ENCODE measurements at places on chromosomes 16 and 17.
A peak's percentile ranks its signal among the peaks of the same experiment; 100 is the strongest.

- DNase-seq: no peak
Observed at GRCh38 chr16:48217708-48218107, 26.4 kb upstream of the LONP2 start.

DNA sequence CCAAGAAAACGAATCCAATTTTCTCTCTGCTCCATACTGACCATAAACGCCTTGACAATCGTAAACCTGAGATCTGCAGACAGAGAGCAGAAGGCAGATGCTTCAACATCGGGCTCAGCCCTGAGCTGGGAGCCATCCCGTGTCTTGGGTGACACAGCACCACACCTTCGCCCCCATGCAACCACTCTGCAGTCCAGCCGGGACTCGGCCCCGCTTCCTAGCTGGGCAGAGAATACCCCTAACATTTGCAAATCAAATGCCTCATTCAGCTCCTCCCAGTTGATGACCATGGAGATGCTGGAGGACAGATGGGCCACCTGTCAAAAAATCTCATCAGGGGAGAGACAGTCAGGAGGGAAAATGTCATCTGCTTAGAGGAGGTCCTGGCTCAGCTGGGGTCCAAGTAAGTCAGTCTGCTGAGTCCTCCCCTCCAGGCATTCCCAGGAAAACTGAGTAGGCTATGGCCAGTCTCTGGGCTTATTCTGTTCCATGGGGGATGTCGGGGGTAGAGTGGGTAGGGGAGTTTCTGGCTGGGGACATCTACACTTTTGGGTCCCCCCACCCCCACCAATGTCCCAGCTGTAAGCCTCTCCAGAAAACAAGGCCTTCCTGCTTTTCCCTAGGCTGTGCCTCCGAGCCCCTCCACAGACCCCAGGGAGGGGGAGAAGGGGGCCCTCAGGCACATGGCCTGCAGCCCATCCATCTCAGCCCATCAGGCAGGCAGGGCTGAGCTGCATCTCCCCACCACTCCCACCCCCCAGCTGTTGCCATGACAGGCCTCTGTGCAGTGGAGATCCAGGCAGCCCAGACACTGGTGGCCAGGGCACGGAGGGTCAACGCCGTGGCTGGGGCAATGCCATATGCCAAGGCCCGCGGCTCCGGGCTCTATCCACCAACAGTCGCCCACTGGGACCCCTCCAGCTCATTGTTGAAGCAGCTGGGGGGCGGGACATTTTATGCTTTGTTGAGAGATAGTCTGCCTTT, 158.6 kb downstream of the AXIN2 start:
- DNase-seq: no peak

GRCh38 chr16:86668136-86668910, 90.0 kb downstream of the FOXL1 start:
- peak; percentile 92 for DNase-seq

DNA sequence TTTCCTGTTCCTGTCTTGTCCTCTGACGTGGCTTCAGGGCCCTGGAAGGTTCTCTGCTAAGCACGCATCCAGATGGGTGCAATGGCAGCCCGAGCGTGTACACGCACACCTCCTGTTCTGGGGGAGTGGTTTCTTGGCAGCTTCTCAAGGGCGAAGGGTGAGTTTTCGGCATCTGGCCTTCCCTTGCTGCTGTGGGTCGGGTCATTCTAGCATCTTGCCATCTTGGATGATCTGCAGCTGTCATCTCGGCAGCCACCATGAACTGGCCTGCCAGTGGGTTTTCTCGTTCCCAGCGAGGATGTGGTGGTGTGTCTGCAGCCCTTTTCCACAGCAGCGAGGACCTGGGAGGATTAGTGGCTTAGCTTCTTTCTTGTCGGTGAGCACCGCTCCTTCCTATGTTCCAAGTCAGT, 10.6 kb downstream of the MSI2 start:
- no peak for DNase-seq

DNA sequence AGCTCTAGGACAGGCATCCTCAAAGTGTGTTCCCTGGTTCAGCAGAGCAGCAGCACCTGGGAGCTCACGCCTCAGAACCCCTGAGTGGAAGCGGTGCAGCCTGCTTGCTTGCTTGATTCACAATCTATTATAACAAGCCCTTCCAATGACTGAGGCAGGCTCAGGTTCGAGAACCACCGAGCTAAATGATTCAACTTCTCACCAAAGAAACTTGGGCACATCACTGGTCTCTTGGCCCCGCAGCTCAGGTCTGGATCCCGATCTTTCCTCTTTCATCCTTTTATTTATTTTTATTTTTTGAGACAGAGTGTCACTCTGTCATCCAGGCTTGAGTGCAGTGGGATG, 24.5 kb downstream of the CLUH start:
- no peak for DNase-seq

GRCh38 chr17:79916991-79917901, 78.0 kb upstream of the CBX4 start:
- no peak for DNase-seq

DNA sequence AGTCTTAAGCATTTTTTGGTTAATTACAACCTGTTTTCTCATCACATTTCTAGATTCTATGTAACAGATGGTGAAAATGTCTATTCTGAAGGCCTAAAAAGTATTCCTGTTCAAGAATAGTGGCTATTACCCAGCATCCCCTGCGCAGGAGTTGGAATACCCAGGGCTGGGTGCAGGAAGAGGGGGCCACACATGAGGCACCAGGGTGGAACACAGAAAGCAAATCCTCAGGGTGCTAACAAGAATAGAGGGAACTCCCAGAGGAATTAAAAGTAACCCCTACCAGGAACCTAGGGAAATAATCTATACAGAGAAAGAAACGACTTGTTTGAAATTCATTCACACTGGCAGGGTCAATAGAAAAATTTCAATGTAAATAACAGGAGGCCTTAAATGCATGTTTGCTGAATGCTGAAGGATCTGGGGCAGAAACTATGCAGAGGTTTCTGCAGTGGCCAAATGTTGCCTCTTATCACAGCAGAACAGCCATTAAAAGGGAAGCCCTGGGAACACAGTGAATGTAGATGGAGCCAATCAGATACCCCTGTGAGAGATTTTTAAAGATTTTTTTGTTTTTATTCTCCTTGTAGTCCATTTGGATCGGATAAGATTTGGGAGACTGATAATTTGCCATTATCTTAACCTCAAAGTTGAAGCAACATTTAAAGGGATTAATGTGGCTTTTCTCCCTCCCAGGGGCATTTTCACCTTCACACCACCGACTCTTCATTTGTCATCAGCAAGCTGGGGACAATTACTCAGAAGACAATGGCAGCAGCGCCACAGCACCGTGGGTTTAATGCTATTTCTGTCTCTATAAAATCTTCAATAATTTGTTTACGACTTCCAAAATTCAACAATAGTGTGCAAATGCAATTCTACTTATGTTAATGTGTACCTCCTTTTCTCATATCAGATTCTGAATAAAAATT, 196.0 kb upstream of the PSMD7 start:
- DNase-seq: no peak

- DNase-seq: no peak
Observed at GRCh38 chr16:314351-314750, 31.4 kb downstream of the PDIA2 start.

DNA sequence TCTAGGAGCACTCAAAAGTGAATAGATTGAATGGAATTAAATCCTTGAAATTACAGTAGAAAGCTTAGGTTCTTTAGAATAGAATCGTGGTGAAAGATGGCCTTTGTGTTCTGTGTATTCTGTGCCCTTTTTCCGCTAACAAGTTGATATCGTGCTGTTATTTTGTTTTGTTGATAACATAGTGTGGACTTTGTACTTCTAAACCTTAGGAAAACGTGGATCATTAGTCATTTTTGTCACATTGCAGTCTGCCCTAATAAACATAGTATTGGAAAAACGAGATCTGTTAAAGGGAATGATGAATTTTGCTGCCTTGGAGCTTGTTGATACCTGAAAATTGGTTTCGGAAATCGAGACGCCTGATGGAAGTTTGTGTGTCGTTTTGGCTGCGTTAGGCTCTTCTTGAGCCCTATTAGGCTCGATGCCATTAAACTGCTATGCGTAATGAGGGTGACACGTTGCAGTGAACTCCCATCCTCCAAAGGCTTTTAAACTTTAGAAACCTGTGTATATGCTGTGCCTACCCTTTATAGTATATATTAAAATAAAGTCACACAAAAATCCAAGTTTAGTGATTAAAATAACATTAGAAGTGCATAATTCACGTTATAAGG, 145.7 kb downstream of the PRKCA start:
- no peak for DNase-seq

GRCh38 chr17:32549559-32549958, 62.8 kb downstream of the CDK5R1 start:
- no peak for DNase-seq

GRCh38 chr16:629185-629832, 1.5 kb upstream of the WFIKKN1 start:
- no peak for DNase-seq

GRCh38 chr17:68853439-68853838, 101.8 kb downstream of the ABCA8 start:
- DNase-seq: no peak

- no peak for DNase-seq
Observed at GRCh38 chr16:12291989-12292759, 315.6 kb downstream of the SNX29 start.

DNA sequence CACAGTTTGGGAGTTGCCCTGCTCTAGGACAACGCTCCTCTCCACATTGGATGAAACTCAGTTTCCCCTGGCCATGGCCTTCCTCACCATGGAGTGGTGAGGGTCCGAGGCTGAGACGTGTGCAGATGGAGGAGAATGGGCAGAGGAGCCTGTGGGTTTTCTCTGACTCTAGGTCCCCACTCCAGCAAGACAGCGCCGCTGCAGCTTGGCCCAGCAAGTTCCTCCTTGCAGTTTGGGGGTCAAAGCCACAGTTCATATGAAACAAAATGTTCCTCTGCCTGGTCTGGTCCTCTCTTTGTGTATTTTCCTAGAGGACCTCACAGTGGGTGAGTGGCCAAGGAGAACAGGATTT, 2.3 kb downstream of the C16orf54 start:
- DNase-seq: no peak

DNA sequence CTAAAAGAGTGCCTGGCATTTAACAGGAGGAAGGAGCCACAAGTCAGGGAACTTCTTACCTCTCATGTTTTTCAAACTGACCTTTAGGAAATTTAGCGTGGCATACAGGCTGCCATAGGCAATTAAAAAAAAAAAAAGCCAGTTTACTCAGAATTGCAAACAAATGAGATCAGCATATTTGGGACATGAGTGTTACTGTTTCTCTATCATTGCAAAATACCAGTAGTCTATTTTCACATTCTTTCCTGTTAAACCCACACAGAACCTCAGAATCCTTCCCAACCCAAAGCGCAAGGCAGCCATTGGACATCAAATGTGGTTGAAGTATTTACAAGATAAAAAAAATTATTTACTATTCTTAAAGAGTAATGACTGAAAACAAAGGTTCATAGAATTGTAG, 366.4 kb upstream of the DYNLRB2 start:
- DNase-seq: peak; percentile 88

DNA sequence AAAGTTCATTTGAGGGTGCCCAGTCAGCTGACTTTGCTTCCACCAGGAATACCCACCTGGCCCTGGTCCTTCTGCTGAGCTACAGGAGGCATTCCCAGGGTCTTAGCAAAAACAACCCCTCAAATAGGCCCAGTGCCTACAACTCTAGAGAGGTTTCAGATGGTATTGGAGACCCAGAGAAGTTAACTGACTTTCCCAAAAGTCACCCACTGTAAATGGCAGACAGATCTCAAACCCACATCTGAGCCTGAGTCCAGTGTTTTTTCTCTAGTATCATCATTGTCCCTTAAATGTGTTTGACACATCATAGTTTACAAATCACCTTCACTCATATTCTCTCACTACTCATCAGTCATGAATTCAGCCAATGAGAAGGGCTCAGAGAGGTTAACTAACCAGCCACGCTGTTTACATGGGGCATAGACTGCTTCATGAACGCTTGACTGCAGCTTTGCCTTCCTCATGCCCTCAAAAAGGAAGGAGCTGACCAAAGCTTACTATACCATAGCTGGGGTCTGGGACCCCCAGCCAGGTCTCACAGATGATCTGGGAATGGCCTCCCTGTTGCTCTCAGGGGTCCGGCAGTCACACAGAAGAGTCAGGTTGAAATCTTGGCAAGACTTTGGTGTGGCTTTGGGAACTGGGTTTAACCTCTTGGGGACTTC, 3.7 kb downstream of the PHOSPHO1 start:
- DNase-seq: no peak

DNA sequence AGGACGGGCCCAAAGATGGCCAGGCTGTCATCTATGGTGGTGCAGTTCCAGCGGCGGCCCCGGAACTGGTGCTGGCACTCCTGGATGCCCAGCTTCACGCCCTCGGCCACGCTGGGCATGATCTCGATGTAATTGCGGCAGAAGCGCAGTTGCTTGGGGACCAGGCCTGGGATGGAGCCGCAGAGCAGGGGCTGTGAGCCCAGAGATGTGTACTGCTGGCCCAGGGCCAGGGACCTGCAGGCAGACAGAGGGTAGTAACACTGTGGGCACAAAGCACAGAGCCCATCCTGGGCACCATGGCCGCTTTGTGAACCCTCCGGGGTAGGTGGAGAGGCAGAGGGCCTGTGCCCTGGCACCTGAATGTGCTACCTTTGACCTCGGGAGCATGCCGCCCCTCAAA, 44.8 kb downstream of the WNT3 start:
- DNase-seq: no peak

GRCh38 chr17:64683796-64684195, 21.7 kb upstream of the SMURF2 start:
- DNase-seq: peak; percentile 79

GRCh38 chr17:77827039-77827438, 131.5 kb upstream of the TNRC6C start:
- DNase-seq: no peak

DNA sequence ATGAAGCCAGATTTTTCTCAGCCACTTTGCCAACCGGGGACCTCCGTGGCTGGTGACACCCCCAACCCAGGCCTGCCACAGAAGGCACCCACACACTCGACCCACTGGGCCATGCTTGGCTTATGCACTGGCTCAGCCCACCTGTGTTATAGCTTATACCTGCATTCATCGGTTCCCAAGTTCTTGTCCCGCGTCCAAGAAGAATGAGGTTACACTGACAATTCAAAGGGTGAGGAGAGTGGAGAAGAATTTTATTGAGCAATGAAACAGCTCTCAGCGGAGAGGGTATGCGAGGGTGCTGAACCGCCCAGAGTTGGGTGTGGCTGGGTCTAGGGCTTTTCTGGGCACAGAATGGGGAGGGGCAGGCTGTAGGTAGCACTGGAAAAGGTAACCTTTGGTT, 22.2 kb upstream of the CDH15 start:
- DNase-seq: no peak

DNA sequence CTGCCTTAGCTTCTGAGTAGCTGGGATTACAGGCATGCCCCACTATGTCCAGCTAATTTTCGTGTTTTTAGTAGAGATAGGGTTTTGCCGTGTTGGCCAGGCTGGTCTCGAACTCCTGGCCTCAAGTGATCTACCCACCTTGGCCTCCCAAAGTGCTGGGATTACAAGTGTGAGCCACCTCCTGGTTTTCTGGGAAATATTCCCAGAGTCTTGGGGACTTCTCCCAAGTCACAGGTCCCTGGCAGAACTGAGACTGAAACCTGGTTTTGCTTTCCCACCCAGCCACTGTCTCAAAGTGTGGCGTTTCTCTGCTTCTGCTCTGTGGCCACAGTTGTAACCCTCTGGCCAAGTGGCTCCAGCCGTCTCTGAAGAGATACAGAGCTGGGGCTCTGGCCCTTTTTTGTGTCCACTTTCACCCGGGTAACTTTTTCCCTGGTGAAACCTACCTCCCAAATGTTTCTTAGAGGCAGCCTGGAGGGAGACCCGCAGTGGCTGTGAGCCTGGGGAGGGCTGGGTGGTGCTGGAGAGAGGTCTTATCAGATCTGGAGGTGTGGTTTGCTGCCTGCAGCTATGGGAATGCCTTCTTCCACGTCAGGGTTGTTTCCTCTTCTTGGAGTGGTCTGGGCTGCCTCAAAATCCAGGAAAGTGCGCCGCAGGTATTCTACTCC, 5.1 kb downstream of the KSR1 start:
- no peak for DNase-seq
